Lower lobe of right lung (tissue), 2 donors: ENCODE measurements at places on chromosomes 6 and 20. TPM values are rescaled to one million over a fixed set of nuclear protein-coding genes. Genes with fewer than 3 reads are reported as not detected.

The RCAN2 gene
- 9.0 TPM for total RNA-seq

The SEC63 gene
- 96.5 TPM for total RNA-seq

The FANCE gene
- total RNA-seq, result 9.0 TPM

The E2F1 gene
- total RNA-seq, result 3.9 TPM

The CST4 gene
- not detected for total RNA-seq

The IL17A gene
- total RNA-seq, result not detected

The RAET1L gene
- not detected for total RNA-seq

- no peak for DNase-seq
Observed at GRCh38 chr6:157562997-157563396, 182.0 kb downstream of the ZDHHC14 start.

DNA sequence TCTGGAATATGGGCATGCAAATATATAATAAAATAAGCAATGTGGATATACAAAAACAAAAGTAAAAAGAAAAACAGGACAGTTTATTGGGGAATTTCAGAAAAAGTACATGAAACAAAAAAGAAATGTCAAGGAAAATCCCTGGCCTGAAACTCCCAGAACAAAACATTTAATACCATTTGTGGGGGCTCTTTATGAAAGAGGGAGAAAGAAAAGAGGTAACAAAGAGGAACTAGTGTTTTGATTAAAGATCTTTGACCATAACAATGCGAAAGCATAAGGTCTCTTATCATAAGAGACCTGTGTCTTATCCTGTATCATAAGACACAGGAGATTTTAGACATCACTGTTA lies 88.6 kb upstream of the ARID1B start:
- no peak for DNase-seq

DNA sequence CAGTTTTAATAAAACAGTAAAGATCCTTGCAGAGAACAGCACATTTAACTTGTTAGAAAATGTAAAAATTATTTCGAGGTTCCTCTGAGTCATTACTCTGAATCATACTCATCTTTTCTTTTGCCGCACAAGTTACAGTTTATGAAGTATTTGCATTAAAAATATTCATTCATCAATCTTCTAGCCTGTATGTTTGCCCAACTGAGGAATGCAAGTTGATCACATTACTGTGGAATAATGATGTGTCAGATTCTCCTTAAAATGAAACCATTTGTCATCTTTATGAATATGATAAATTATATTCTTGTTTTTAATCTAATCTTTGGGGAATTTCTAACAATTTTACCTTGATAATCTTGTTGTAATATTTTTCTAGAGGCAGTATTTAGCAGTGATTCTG lies 340.4 kb upstream of the OPRM1 start:
- DNase-seq, result no peak

GRCh38 chr20:36372666-36373065 lies 66.5 kb downstream of the DLGAP4 start:
- DNase-seq, result no peak

- DNase-seq, result no peak
Observed at GRCh38 chr6:42618686-42619085, 54.9 kb downstream of the UBR2 start.

GRCh38 chr20:3071610-3072529 lies at the start of gene OXT:
OXT (plus strand) TSS chr20:3071620; CDS start chr20:3071656, 36 bp downstream.
- peak; percentile 65 for DNase-seq

DNA sequence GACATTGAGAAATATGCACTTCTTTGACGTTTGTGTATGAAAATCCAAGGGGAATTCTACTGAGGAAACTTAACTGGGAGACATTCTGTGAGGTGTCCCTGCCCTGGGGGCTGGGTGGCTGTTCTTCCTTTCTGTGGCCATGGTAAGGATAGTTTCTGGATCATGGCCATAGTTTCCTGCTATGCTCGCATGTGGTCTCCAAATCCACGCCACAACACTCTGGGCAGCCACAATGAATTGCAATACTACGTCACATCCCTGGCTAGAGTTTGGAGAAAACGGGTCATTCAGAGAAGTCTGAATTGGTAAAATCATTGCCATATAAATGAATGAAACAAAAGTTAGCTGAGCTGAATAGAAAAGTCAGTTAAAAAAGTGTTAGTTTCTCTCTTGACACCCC lies 230.6 kb downstream of the UTRN start:
- DNase-seq, result no peak

- DNase-seq, result no peak
Observed at GRCh38 chr6:131051341-131051740, 11.7 kb downstream of the EPB41L2 start.

- DNase-seq, result no peak
Observed at GRCh38 chr6:81172056-81172740, 580.3 kb downstream of the TENT5A start.

GRCh38 chr20:34862724-34863123 lies 9.9 kb downstream of the GGT7 start:
- DNase-seq, result no peak
